CD4-positive, alpha-beta T cell treated with Interleukin-2 at 100 ng/mL for 4 hours (primary cell): ENCODE measurements at places on chromosomes 11 and 22.

DNA sequence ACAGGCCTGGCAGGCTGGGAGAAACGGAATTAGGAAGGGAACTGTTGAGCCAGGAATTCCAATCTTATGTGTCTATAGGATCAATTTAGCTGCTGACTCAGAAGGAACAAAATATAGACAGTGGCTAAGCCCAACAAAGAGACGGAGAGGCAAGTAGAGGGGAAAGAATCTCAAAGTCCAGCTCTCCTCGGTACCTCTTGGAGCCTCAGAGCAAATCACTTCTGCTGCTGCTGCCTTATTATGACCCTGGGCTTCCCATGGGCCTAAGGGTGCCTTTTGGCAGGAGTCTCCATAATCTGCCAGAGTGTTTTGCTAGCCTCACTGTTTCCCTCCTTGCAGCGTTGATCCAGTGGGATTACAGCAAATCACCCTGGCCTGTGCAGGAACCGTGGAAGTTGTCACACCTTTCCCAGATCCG, 31.7 kb downstream of the PAX6 start:
- no peak for DNase-seq

DNA sequence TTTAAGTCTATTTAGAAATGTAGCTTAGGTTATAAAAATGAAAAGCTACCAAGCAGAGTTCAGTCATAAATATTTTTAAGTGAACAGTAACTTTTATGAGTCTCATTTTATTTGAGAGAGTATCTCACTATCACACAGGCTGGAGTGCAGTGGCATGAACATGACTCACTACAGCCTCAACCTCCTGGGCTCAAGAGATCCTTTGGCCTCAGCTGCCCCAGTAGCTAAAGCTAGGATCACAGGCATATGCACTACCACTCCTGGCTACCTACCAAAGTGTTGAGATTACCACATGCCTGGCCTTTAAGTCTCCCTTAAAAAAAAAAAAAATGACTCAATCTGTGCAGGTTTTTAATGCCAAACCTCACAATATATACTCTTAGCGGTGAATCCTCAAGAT, 34.7 kb upstream of the CLNS1A start:
- no peak for DNase-seq

- no peak for DNase-seq
Measured at GRCh38 chr11:22780952-22781593, 48.5 kb downstream of the SVIP start.

DNA sequence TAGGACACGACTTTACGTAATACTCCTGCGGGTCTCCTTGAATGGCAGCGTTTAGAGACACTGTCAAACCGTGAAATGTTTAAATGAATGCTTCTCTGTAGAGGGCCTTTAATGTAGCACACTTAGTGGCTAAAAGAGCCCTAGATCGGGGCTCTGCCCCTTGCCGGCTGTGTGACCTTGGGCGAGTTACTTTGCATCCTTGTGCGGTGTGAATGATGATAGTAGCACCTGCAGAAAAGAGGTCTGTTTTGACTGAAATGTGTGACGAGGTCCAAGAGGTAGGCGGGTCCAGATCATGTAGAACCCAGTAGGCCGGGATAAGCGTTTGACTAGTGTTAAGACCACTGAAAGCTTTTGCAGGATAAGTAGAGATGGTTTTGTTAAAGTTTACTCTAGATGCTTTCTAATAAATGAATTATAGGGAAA, 866 bp downstream of the MED17 start:
- no peak for DNase-seq

GRCh38 chr11:77082838-77083565, 16.2 kb downstream of the CAPN5 start:
- peak; percentile 45 for DNase-seq

DNA sequence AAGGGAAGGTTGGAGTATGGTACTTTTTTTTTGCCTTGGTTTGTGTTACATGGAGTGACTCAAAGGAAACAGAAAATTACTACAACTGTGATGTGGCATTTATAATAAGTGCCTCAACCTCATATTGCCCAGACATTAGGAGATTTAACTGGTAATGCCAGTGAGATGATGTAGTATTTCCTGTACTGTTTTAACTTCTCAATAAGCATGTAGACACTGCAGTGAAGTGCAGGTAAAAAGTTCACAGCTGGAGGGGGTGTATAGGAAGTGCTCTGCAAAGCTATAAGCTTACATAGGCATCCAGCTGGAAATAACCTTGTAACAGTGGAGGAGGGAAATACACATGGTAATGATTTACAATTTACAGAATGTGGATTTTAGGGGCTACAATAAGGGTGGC, 138.2 kb upstream of the MTMR2 start:
- peak; percentile 51 for DNase-seq

DNA sequence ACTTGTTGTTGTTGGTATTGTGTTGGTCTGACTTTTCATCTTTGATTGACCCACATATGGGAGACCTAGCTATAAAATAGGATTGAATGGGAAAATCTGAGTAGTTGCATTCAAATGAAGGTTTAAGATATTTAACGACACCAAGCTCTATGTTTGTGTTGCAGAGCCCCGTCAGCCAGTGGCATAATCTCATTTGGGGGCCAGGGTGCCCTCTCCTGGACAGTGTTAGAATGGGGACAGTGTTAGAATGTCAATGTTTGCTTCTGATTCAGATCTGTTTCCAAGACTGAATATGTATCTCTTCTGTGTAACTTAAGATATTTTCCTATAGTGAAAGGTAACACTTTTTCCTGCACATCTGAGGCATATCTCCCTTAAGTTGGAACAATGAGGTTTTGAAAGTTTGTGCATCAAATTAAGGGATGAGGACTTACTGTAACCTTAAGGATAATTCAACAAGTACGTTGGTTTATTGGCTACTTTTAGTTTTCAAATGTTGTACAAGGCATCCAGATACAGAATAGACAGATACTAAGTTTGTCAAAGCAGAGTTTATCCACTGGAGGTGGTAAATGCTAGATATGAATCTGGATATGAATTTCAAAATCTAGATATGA, 5.3 kb upstream of the OR52M1 start:
- peak; percentile 35 for DNase-seq

- no peak for DNase-seq
Measured at GRCh38 chr11:46761807-46762206, 42.8 kb downstream of the F2 start.

DNA sequence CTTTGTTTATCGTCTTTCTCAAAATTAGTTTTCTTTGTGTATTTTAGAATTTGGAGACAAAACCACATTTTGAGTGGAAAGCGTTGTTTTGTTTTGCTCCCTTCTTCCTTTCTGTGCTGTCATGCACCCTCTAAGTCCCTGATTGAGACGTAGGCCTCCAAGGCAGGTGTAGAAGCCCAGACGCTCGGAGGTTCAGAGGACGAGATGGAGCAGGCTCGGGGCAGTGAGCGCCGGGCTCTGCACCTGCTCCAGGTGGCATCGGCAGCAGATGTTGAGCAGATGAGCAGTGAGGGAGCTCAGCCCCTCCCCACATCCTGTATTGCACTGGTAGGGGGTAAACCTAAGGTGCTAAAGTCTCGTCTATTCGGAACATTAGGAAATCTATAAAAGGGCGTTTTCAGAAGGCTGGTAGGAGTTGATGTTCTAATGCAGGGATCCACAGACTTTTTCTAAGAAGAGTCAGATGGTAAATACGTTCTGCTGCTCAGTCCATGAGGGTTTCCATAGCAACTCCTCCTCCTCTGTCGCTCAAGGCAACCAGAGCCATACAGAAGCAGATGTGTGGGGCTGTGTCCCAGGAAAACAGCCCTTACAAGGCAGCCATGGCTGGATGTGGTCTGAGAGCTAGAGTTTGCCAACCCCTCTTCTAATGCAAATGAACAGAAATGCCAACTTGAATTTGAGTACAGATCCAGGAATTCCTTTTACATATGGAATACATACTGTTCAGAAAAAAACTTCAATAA, 724.2 kb downstream of the BRD1 start:
- no peak for DNase-seq

DNA sequence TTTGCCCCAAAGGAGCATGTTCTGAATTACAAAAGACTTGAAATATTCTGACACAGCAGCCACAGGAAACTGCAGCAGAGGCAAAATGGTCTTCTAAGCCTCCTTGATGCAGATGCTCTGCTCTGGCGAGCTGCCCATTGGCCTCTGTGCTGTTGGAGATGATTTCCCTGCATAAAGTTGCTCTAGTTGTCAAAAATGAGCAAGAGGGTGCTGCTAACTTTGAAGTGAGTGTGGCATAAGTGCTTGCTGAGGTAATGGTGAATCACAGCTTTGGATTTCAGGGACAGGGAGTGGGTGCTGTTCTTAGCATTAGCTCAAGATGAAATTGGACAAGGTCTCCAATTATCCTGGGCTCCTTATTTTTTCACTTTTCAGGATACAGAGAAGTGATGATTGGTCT, 435.4 kb downstream of the TMEM135 start:
- no peak for DNase-seq
